ENCODE measurements at places on chromosomes 2 and 18.

DNA sequence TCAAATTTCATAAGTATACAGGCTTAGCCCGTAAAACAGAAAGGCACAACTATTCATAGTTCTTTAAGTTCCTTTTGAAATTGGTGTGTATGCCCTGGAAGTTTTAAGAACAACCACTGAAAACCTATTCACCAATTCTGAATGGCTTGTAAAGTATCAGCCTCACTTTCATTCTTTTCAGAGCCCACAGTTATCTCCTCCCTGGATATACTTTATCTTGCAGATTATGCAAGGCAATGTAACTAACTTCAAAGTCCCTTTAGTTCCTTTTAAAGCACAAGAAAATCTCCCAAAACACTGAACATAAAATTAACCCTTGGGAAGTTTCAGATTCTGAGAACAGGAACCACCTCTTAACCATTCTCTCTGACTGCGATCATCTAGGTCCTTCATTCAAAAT is 1.1 kb downstream of the STRN start:
- no peak for DNase-seq

DNA sequence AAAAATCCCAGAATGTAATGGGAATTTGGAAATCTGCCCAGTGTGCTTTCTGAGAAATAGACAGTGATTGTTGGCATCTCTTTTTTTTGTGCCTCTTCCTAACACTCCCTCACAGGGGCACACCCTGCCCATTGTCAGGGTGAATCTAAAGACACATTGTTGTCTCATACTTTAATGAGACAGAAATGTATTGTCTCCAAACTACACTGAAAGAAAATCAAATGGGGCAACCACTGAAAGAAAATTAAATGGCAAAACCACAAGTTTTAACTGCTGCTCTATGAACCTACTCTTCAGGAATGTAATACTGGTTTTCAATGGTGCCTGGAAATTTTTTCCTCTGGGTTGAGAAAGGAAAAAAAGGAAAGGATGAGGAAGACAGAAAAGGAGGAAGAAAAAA is 43.2 kb upstream of the GLS start:
- no peak for DNase-seq

GRCh38 chr18:69397096-69397495 is 3.6 kb upstream of the DOK6 start:
- DNase-seq = no peak

GRCh38 chr2:225989809-225990208 is 590.3 kb downstream of the NYAP2 start:
- DNase-seq = no peak
